T47D (cell line): ENCODE measurements at places on chromosomes 7 and 10.

- no peak for DNase-seq
Observed at GRCh38 chr7:80263821-80264220, 129.2 kb downstream of the GNAI1 start.

DNA sequence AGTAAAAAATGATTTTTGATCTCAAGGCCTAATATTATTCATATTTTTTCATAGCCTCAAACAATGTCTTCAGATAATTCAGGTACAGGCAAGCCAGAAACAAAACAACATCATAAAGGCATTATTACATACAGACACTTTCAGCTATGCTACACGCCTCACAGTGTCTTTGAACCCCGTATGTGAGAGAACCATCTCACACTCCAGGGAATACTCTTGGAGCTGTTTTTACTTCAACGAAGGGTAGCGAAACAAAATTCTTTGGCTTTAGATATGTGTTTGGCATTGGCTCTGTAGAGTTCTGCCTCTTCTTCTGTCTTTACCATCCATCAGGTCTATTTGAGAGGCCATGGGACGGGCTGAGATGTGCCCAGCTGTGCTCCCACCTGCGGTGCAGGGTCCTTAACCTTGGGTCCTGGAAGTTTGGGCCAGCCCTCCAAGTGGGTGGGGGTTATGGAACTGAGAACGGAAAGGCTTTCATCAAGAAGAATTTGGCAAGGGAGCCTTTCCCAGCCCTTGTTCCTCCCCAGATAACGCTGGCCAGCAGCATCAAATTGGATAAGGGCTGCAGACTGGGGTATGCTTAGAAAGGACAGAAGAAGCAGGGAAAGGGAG is 276.9 kb downstream of the TCF7L2 start:
- DNase-seq, result no peak

DNA sequence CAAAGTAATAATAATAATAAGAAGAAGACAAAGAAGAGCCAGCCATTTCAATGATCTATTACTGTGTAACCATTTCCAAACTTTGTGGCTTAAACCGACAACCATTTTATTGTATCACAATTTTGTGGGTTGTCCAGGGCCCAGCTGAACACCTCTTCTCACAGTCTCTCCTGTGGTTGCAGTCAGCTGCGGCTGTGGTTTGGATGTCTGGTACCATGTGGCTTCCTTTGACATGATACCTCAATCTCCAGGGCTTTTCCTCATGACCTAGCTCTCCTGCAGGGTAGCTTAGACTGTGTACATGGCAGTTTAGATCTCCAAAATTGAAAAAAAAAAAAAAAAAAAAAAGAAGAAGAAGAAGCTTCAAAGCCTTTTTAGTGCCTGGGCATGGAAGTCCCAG is 72.6 kb upstream of the NFKB2 start:
- no peak for DNase-seq

DNA sequence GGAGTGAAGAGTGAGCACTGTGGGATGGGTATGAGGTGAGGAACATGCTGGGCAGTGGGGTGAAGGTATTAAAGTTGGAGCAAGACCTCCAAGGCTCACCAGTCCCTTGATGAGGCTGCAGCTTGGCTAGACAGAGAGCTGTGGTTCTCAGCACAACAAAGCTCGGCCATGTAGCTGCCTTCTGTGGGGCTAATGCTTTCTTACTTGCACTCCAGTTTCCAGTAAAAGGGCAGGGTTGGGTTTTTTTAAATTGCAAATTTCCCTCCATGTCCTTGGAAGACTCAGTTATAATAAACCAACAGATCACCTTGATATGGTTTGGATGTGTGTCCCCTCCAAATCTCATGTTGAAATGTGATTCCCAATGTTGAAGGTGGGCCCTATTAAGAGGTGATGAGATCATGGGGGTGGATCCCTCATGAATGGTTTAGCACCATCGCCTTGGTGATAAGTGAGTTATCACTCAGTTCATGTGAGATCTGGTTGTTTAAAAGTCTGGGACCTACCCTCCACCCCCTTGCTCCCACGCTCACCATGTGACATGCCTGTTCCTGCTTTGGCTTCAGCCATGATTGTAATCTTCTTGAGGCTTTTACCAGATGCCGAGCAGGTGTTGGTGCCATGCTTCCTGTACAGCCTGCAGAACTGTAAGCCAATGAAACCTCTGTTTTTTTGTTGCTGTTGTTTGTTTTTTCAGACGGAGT is 55.9 kb downstream of the ATXN7L1 start:
- no peak for DNase-seq

DNA sequence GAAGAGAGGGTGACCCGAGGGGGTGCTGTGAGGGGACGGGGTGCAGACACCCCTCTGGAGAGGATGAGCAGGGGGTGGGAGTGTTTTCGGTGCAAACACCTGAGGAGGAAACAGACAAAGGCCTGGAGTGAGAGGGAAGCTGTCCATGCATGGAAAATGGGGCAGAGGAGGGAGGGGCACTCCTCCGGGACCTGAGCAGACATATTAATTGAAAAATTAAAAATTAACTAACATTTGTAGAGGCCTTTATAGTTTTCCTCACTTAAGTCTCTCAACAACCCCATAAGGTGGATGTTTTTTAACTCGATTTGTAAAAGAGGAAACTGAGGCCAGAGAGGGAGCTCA is 1.2 kb downstream of the VPS37D start:
- DNase-seq, result no peak

DNA sequence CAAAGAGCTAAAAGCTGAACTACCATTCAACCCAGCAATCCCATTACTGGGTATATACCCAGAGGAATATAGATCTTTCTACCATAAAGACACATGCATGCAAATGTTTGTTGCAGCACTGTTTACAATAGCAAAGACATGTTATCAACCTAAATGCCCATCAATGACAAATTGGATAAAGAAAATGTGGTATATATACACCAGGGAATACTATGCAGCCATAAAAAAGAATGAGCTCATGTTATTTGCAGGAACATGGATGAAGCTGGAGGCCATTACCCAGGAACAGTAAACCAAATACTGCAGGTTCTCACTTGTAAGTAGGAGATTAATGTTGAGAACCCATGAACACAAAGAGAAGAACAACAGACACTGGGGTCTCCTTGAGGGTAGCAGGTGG is 1295.1 kb downstream of the TYW1 start:
- DNase-seq, result no peak

DNA sequence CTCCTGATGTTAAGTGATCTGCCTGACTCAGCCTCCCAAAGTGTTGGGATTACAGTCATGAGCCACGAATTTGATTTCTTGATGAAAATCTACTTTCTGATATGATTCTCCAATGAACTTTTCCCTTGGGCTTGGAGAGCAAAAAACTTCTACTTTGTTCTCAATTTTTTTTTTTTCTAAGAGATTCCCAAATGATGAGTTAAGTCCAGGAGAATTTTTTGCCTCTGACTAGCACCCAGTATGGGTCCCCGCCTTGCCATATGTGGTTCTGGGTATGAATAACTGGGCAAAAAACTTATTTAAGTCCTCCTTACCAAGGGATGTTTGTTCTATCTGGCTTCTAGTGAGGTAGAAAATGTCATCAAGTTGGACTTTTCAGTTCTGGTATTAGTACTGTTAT is 147.9 kb upstream of the LYZL1 start:
- DNase-seq, result no peak

- DNase-seq, result no peak
Observed at GRCh38 chr10:12431151-12432101, 82.1 kb downstream of the CAMK1D start.

DNA sequence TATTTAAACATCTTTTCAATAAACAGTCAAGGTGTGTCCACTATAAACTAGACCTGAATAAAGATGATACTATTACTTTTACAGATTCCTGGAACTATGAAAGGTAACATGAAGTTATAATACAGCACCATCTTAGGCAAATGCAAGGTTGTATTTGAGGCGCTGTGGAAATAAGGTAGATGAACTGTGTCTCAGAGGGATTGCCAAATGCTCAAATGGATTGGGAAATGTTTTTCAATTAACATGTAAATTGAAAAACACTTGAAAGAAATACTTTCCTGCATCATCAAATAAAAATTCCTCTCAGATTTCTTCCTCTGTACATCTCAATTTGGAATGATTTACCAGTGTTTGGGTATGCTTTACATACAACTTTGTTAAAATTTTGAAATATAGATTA is 139.4 kb downstream of the DKK1 start:
- DNase-seq, result no peak

- no peak for DNase-seq
Observed at GRCh38 chr10:34031400-34031799, 696.9 kb upstream of the NRP1 start.

- DNase-seq, result no peak
Observed at GRCh38 chr10:108561649-108562048, 1361.7 kb downstream of the XPNPEP1 start.

DNA sequence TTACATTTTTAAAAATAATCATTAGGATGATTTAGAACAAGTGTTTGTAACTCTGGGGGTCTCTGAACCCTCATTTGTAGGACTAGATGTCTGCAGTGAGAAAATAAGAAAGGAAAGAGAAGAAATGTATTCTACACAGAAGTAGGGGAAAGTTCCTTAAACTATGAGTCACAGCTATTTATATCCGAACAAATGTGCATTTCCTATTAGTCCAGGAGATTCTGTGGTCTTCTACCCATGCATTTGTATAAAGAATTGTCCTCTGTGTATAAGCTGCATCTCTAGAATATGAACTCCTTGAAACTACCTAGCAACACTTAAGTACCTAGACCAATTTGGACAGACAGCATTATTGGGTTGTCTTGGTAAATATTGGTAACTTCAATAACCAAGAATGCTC is 15.9 kb upstream of the CD36 start:
- DNase-seq, result no peak

DNA sequence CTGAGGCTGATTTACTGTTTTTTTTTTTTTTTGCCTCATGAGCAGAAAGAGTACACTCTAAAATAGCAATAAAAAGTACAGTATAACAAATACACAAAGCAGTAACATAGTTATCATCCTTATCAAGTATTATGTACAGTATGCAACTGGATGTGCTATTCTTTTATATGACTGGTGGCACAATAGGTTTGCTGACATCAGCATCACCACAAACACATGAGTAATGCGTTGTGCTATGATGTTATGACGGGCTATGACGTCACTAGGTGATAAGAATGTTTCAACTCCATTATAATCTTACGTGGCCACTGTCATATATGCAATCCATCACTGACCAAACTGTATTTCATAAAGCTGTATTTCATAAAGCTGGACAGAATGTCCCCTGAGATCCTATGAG is 189.2 kb upstream of the GLI3 start:
- DNase-seq, result no peak

DNA sequence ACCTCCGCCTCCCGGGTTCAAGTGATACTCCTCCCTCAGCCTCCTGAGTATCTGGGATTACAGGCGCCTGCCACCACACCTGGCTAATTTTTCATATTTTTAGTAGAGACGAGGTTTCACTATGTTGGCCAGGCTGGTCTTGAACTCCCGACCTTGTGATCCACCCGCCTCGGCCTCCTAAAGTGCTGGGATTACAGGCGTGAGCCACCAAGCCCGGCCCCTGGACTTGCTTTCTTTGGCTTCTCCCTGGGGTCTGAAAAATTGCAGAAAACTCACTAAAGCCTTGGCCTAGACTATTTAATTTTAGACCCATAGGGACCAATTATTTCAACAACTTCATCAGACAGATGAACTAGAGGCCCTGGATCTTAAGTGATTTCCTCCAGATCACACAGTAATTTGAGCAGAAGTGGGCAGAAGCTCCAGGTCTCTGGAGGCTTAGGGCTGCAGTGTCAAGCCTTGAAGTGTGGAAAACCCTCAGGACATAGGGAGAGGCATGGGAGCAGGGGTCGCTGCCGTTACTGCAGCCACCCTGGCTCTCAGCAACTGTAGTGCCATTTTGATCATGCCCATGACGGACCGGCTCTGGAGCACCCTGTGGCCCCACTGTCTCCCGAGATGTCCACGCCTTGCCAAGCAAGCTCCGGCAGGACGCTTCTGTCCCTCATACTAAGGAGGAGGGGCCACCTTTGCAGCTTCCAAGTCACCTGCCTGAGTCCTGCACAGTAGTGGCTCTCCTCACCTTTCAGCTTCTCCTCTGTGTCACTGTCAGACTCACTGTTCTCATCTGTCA is 72.4 kb downstream of the DENND2A start:
- DNase-seq, result no peak

DNA sequence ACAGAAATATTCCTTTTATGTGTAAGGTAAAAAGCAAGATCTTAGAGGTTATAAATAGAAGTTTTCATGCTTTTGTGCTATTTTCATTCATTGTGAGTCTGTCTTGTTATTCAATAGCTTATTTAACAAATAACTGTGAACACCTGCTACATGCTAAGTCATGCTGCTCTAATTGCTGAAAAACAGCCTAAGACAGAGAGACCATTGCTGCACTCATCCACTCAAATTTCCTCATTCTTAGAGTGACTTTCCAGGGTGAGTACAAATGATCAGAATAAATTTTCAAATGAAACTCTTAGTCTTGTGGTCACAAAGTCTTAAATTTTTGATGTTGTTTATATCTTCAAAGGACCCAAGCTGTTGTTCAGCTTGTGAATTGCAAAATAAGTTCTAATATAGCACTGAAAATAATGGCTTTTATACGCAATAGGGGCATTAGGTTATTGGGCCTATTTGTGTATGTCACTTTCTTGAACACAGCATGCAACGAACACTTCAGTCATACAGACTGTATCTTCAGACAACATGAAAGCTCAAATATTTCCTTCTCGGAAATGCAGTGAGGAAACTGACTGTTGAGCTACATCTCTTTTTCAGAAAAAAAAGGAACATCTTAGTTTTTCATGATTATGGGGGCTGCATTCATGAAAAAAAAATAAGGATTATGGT is 247.9 kb upstream of the PCDH15 start:
- no peak for DNase-seq

DNA sequence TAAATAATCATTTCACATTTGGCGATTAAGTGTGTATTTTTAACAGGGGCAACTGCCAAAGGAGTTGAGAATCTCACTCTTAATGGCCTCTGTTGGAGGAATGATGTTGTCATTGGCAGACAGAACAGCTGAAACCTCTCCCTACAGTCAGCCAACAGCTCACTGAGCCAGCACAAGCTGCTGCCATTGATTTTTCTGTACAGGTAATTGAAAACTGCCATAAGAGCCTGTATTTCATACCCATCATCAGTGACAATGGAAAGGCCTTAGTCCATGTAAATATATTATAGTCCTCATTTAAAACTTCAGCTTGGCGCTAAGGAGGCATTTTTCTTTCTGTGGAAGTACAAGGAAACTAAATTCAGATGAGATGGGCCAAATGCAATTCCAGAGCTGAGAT is 28.1 kb upstream of the PTN start:
- DNase-seq, result no peak
